Bronchus fibroblast of lung (primary cell): ENCODE measurements at places on chromosomes 11 and 22. TPM values are rescaled to one million over a fixed set of nuclear protein-coding genes. Genes with fewer than 3 reads are reported as not detected.

Gene MYOD1
- total RNA-seq: not detected in 2 replicates

Gene GDPD4
- not detected in 2 replicates for total RNA-seq

Gene RAB38
- 6.2 and 7.0 TPM in 2 replicates for total RNA-seq

Gene KCNJ1
- total RNA-seq: not detected in 2 replicates

Gene GTPBP1
- total RNA-seq: 27.7 and 28.2 TPM in 2 replicates

Gene PARVA
- 25.3 and 27.4 TPM in 2 replicates for total RNA-seq

Gene OR8D4
- total RNA-seq: not detected in 2 replicates

Gene HMOX1
- total RNA-seq: 12.5 and 17.0 TPM in 2 replicates

Gene CCDC87
- 0.15 TPM in 1 of 2 replicates, not detected in the other for total RNA-seq

Gene UNC93B1
- 14.9 and 16.6 TPM in 2 replicates for total RNA-seq

Gene PPP1R14B
- total RNA-seq: 361 and 380 TPM in 2 replicates

Gene RHOD
- total RNA-seq: 12.4 and 17.1 TPM in 2 replicates

Gene ALDH3B1
- 41.3 and 48.8 TPM in 2 replicates for total RNA-seq

Gene MISFA
- 0.34 TPM in 1 of 2 replicates, not detected in the other for total RNA-seq

Gene MSANTD4
- 11.3 and 14.3 TPM in 2 replicates for total RNA-seq

Gene WNT11
- 0.15 TPM in 1 of 2 replicates, not detected in the other for total RNA-seq

Gene SHANK2
- 1.0 and 1.5 TPM in 2 replicates for total RNA-seq

Gene MFRP
- not detected in 2 replicates for total RNA-seq

Gene CELSR1
- 0.15 and 0.34 TPM in 2 replicates for total RNA-seq

Gene OR2D2
- not detected in 2 replicates for total RNA-seq

Gene SF3B2
- total RNA-seq: 186 and 221 TPM in 2 replicates

Gene KRTAP5-9
- not detected in 2 replicates for total RNA-seq

Gene ST14
- total RNA-seq: under 0.01 and 0.17 TPM in 2 replicates

Gene SERPING1
- total RNA-seq: 56.3 and 67.6 TPM in 2 replicates

Gene APOL1
- total RNA-seq: 0.34 and 0.59 TPM in 2 replicates

Gene CCDC89
- 4.0 and 5.2 TPM in 2 replicates for total RNA-seq

Gene OR52N5
- total RNA-seq: not detected in 2 replicates

Gene MRPL49
- 63.9 and 72.0 TPM in 2 replicates for total RNA-seq

Gene NELL1
- not detected in 2 replicates for total RNA-seq

Gene TPBGL
- not detected in 2 replicates for total RNA-seq

Gene VSIG2
- 0.17 and 0.74 TPM in 2 replicates for total RNA-seq

Gene GLYATL2
- total RNA-seq: 0.74 and 1.3 TPM in 2 replicates

Gene LMO2
- total RNA-seq: 0.30 and 0.84 TPM in 2 replicates

Gene CD3E
- total RNA-seq: not detected in 2 replicates

Gene CASP5
- not detected in 2 replicates for total RNA-seq

Gene VWCE
- total RNA-seq: 1.0 and 1.3 TPM in 2 replicates

Gene IGSF9B
- 0.15 and 0.17 TPM in 2 replicates for total RNA-seq

Gene SLCO2B1
- not detected in 2 replicates for total RNA-seq

Gene PANX2
- 0.17 and 0.45 TPM in 2 replicates for total RNA-seq

Gene RNF121
- total RNA-seq: 20.2 and 22.4 TPM in 2 replicates

Gene MIOX
- total RNA-seq: 0.17 TPM in 1 of 2 replicates, not detected in the other

Gene MMP8
- not detected in 2 replicates for total RNA-seq

Gene PKDREJ
- total RNA-seq: under 0.01 TPM in 1 of 2 replicates, not detected in the other

Gene VSTM5
- 0.67 and 1.6 TPM in 2 replicates for total RNA-seq

Gene OR2AG2
- total RNA-seq: under 0.01 and 0.15 TPM in 2 replicates

Gene PNPLA3
- 10.4 and 10.7 TPM in 2 replicates for total RNA-seq
